Spinal cord (tissue), 10 donors: ENCODE measurements at places on chromosomes 4 and X.

DNA sequence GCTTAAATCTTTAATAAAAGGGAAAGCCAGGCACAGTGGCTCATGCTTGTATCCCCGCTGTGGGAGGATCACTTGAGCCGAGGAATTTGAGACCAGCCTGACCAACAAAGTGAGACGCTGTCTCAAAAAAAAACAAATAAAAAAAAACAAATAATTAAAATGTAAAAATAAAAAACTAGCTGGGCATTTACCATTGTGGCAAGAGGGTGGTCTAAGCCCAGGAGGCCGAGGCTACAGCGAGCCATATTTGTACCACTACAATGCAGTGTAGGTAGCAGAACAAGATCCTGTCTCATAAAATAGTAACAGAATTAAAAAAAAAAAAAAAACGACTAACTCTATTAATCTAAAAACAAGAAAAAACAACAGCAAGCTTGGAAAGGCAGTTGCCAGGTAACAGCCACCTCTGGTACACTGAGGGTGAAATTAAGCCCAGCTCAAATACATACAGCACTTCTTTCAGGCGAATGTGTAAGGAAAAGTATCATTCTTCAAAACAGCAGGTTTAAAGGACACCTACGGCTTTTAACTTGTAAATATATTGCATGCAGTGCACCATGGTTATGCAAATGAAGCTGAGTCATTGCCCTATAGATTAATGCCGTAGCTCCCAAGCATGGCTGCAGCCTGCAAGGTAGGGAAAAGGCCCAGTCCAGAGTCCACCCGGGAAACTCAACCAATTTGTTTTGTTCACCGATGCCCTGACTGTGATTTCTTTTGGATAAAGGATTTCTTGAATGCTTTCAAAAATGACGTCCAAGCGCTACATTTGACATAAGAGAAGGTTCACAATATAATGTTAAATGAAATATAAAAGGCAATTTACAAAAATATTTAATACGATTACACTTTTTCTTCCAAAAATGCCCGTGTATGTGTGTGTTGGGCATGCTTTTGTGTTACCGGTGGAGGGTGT is 14.5 kb upstream of the TXLNG start:
- no peak for DNase-seq

GRCh38 chr4:54497947-54498346 is 159.8 kb upstream of the KIT start:
- DNase-seq: no peak

GRCh38 chr4:7170012-7170411 is 22.3 kb upstream of the SORCS2 start:
- DNase-seq: no peak

- no peak for DNase-seq
Measured at GRCh38 chr4:7867701-7868435, 71.8 kb downstream of the AFAP1 start.

DNA sequence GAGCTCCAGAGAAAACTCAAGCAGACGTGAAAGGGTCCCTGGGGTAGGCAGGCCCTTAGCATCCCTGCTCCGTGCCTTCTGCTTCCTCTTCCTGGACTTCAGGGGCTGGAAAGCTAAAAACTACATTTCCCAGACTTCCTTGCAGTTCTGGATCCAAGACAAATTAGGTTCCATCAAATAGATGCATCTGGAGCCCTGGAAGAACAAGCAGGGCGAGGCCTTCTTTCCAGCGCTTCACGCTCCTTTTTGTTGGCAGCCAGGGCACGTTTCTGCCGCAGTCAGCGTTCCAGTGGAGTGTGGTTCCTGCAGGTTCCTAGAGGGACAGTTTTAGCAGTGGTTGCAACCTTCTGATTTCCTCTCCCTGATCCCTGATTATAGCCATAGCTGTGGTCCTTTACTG is 53.6 kb upstream of the MSX1 start:
- peak; percentile 48 for DNase-seq

GRCh38 chr4:78347527-78347926 is 204.0 kb upstream of the ANXA3 start:
- DNase-seq: no peak

DNA sequence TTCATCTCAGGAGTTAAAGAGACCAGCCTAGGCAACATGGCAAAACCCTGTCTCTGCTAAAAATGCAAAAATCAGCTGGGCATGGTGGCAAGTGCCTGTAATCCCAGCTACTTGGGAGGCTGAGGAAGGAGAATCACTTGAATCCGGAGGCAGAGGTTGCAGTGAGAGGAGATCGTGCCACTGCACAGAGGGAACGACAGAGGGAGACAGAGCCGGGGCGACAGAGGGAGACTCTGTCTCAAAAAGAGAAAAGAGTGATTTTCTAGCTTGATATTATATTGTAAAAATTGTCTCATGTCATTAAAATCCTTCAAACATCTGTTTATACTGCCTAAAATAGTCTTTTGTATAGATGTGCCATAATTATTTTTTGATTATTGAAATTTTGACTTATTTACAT is 225.4 kb upstream of the AGA start:
- DNase-seq: no peak

GRCh38 chr4:2058264-2059045 is 672 bp upstream of the NAT8L start:
- DNase-seq: peak; percentile 43

- DNase-seq: no peak
Measured at GRCh38 chr4:158873795-158874401, 105.1 kb downstream of the FNIP2 start.

GRCh38 chr4:158610790-158611189 is 60.9 kb downstream of the C4orf46 start:
- no peak for DNase-seq

GRCh38 chrX:131405497-131405896 is 116.4 kb upstream of the IGSF1 start:
- no peak for DNase-seq

DNA sequence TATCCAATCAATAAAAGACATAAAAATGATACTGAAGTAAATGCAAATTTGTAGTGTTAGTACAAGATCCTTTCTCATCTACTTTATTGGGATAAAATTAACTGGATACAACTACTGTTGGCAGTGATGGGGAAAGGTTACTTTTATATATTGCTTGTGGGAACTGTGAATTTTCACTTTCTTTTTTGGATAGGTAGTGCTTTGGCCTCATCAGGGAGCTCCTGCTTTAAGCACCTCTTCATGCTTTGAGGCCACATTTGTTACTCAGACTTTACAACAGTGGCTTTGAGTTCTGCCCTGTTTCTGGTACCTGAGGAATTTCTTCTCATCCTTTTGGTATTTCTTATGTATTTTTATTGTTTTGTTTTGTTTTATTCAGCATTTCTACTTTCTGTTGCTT is 316.8 kb upstream of the ZCCHC13 start:
- DNase-seq: no peak

DNA sequence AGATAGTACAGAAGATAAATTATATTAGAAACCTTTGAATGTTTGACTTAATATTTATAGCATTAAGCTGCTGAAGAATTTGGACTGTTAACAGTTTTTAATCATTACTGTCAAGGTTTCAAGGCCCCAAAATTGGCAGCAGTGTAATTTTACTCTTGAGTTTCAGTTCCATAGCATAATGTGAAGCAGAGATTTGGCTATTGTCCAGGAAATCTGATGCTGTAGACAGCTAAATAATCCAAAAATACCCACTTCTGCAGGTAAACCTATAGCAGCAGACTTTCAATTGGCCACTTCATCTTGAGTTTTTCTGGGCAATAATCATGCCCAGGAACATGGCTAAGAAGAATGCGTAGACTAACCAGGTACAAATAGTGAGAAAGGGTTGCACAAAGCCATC is 85.0 kb downstream of the RCHY1 start:
- DNase-seq: no peak

GRCh38 chr4:181213551-181213950 is 1029.7 kb upstream of the TENM3 start:
- DNase-seq: no peak

DNA sequence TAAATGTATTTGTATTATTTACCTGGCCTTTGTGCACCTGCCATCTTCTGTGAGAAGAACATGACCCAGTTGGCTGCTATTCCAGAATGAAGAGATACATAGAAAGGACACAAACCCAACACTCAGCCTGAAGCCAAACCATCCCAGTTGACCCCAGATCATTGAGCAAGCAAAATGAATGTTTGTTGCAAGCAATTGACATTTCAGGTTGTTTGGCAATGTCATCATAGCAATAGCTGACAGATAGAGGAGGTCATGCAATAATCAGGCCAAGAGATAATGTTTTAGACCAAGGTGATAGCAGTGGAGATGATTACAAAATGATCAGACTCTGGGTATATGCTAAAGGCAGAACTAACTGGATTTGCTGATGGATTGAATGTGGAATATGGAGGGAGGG is 71.2 kb upstream of the TMEM164 start:
- no peak for DNase-seq

DNA sequence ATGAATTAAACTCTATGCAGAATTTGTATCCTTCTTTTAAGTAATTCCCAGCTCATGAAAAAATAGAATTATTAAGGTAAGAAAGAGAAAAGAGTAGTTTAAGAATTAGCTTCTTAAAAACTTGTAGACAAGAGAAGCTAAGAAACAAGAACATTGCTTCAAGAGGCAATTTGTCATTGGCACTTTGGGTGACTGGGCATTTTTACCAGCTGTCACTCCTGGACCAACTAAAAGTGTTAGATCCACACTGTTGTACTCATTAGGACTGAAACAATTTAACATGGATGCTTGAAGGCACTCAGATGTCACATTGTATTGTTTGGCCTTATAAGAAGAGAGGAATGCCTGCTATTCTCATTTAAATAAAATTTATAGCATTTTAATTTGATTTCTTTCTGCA is 7.4 kb downstream of the COL25A1 start:
- DNase-seq: no peak

DNA sequence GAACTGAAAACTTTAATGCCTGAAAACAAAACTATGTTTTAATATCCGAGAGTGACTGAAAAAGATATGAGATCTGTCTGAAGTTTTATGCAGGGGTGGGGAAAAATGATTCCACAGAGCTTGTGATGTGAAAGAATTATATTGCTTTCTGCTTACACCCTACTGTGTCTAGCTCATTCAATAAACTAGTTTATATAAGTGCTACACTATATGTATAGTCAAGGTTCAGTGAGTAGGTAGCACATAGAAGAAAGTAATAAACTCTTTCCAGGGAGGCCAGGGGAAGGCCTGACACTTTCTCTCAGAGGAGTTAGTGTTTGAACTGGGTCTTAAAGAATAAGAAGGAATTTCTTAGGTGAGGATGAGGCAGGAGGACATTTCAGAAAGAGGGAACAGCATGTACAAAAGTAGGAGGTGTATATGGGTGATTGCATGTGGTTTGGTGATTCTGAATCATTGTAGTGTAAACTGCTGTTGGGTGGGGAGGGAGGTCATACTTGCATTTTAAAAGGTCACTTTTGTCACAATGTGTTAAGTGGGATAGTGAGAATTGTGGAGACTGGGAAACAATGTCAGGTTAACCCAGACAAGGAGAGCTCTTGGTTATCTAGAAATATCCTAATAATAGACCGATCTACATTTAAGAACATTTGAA is 25.1 kb upstream of the TEX13D start:
- no peak for DNase-seq

DNA sequence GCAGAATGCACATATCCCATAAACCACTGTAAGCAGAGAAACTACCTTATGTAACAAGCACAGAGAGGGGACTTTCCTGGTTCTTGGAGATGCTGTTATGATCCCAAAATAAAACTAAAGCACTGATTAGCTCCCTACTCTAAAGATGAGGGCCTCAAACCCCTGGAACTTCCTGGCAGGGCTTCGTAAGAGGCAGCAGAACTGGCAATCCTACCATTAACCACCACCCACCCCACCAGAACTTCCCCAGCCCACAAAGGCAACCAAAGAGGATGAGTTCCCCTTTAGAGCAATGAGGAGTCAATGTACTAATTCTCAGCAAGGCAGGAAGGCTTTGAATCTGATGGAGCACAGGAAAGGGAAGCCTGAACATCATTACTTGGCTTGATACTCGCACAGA is 436.5 kb upstream of the FRG1 start:
- no peak for DNase-seq

DNA sequence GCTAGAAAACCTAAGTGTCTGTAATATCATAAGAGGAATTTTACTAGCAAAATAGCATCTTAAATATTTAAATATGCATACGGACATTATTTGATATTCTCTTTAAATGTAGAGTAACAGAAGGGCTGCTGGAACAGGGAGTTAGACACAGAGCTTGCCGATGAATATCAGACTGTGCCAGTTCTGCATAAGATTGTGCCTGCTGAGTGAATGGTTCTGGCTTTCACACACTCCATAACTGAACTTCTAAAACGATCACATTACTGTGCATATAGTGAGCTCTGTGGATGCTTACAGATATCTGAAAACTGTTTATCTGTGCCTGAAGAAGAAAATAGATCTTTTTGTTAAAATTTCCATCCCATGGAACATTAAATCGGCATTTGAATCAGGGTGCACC is 867.4 kb upstream of the PCDH10 start:
- no peak for DNase-seq

GRCh38 chrX:74104356-74105015 is 199.5 kb upstream of the ZCCHC13 start:
- no peak for DNase-seq

DNA sequence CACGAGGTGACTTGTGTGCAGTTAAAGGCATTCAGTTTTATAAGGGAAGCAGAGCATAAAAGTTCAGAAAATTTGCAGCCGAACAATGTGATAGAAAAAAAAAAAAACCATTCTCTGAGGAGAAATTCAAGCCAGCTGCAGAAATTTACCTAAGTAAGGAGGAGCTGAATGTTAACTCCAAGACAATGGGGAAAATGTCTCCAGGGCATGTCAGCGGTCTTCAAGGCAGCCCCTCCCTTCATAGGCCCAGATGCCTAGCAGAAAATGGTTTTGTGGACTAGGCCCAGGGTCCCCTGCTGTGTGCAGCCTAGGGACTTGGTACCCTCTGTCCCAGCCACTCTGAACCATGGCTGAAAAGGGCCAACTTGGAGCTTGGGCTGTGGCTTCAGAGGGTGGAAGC is 1764.0 kb downstream of the C4orf33 start:
- no peak for DNase-seq

DNA sequence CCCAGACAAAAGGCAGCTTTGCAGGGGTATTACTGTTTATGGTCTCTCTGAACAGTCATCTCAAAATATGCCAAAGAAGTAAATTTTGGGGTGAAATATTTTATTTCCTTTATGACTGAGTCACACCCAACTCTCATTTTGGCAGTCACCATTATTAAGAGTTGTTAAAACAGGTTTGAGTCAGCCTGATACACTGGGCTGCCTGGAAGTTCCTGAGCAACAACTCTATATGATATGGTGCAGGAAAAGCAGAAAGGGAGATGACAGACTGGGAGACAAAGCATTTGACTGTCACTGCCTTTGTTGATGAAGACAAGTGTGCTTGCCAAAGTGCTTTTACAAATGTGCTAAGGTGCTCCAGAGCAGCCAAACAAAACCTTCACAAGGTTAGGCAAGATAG is 1263.5 kb downstream of the PCDH7 start:
- no peak for DNase-seq

GRCh38 chr4:7157666-7158065 is 34.7 kb upstream of the SORCS2 start:
- DNase-seq: no peak
